GOT3 (cell line): ENCODE measurements at places on chromosomes 6 and 20.

DNA sequence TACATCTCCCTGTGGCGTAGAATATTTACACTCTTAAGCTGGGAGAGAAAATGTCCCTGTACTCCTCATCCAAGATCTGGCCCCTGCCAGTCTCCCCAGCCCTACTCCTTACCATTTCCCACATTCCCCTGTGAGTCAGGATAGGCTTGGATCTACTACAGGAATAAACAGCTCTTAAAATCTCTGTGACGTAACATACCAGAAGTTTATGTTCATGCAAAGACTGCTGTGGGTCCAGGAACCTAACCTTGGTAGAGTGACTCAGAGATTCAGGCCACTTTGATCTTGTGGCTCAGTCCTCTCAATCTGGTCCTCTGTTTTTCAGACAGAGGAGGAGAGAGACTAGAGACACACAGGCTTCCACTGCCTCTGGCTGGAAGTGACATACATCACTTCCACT, 38.5 kb upstream of the GPR6 start:
- DNase-seq: no peak

- DNase-seq: no peak
These were observed 43.5 kb downstream of the KIF6 start for GRCh38 chr6:39681674-39682121.

- DNase-seq: no peak
These were observed 151.1 kb downstream of the TRIM27 start for GRCh38 chr6:28772480-28773381.

DNA sequence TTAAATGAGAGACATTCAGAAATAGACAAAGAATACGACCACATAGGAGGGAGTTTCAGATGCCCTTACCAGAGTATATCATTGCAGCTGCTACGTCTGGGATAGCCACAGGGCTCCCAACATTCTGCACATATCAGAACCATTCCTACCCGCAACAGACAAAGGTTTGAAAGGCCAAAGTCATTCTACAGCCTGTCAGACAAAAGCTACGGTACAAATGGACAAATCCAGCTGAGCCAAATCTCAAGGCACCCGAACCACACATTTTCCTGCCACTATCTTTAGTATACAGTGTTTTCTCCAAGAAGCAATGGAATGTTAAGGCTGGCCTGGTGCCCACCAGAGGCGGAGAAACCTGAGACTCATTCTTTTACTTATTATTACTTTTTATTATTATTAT, 30.5 kb upstream of the LYRM2 start:
- no peak for DNase-seq

DNA sequence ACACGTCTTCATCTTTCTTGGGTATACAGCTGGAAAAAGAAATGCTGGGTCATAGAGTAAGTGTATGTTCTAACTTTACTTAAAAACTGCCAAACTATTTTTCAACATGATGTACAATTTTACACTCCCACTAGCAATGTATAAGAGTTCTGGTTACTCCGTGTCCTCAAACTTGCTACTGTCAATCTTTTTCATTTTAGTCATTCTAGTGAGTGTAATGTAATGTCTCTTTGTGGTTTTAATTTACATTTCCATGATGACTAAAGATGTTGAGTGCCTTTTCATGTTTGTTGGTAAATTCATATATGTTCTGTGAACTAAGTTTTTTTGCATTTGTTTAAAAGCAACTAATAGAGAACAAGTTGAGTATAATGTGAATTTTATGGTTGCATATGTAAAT, 43.9 kb downstream of the ATG5 start:
- DNase-seq: no peak
